ENCODE measurements at places on chromosomes 11 and 22.
A peak's percentile ranks its signal among the peaks of the same experiment; 100 is the strongest.

DNA sequence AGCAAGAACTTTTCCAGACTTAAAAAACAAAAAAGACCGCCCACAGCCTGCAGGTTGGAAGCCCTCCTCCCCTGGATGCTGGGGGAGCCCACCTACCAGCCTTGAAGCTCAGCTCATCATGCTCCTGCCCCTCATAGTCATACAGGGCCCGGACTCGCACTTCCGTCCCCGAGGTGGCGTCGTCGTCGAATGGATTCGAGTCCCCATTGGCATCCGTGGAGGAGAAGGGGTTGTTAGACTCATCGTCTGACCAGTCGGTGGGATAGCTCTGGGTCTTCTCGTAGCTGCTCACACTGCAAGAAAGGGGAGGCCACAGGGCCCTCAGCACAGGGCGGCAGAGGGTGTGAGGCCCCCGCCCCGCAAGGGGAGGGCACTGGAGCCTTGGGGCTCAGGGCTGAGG, 19.0 kb upstream of the ARFGAP3 start:
- DNase-seq, result no peak

GRCh38 chr22:41831828-41832552, 915 bp upstream of the SREBF2 start:
- DNase-seq, result no peak

- DNase-seq, result no peak
Observed at GRCh38 chr22:19976671-19977070, 35.1 kb upstream of the TXNRD2 start.

GRCh38 chr11:16815047-16815767, 76.8 kb downstream of the C11orf58 start:
- DNase-seq, result peak; percentile 41

DNA sequence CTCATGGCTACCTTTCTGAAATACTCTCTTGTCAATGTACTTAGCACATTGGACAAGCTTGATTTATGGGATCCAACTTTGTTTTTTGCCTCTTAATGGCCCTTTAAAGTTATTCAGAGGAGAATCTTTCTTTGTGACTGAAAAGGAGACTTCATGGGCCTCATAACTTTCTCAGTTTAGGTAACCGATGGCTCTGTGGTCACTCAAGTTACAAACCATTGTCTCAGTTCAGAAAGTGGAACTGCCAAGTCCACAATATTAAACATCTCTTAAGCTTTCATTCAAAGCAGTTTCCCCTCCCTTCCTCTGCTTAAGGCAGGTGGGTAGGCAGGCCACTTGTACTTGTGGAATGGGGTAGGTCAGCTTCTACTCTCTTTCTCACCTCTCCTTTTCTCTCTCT, 12.3 kb upstream of the ARL14EP start:
- no peak for DNase-seq

GRCh38 chr11:17573526-17573925, 26.5 kb downstream of the OTOG start:
- DNase-seq, result no peak

- no peak for DNase-seq
Observed at GRCh38 chr11:73149105-73149504, 7.0 kb upstream of the FCHSD2 start.

- no peak for DNase-seq
Observed at GRCh38 chr11:109145287-109145686, 276.7 kb upstream of the C11orf87 start.

- peak; percentile 41 for DNase-seq
Observed at GRCh38 chr11:108498046-108498815, at the start of gene POGLUT3. POGLUT3 (minus strand) TSS chr11:108498384; CDS start chr11:108498366, 18 bp downstream.

DNA sequence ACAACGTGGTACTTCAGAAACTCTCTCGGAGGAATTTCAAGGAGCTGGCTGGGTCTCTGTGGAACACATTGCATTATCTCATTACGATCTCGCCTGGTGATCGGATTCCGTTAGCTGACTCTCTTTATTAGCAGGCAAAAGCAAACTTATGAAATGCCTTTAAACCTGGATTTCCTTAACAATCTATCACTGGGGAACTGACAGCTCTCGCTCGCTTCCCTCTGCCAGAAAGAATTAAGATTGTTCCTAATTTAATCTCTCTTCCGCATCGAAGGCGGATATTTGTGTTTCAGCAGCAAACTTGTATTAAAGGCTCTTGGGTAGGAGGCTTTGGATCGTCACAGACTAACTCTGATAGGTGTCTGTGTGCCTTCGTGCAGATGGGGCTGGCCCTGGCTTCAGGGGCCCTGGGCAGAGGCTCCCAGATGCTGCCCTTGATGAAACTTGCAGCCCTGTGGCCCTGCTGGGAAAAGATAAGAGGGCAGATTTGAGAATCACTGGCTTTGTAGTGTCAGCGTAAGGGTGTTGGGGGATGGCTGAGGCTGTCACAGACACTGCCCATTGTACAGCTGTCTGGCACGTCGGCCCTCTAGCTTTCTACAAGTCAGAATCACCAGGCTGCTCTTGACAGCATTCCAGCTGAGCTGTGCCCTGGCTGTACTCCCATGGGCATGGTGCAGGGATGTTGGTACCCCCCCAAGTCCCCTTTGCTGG, 162.2 kb upstream of the NECTIN1 start:
- peak; percentile 77 for DNase-seq

DNA sequence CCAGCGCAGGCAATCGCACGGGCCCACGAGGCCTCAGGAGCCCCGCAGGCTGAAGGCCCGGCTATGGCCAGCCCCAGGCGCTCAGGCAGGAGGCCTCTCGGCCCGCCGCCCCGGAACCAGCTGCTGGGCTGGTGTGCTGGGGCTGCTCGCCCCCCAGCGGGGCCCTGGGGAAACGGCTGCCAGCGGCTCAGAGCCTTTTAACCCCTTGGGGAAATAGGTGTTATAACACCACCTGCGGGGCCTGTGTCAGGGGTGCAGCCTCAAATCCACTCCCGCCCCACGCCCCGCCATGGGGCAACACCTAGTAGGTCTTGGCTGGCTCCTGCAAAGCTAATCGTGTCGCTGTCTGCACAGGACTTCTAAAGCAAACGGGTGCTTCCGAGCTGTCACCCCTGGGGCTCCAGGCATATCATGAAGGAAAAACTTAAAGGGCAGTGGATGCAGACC, 237.4 kb downstream of the TTC28 start:
- DNase-seq, result peak; percentile 60

All from C1 segment of cervical spinal cord (tissue), 14 donors.